ENCODE measurements at places on chromosomes 3 and 15. TPM values are rescaled to one million over a fixed set of nuclear protein-coding genes. Genes with fewer than 3 reads are reported as not detected.

- no peak overlapping the region for H3K4me3 ChIP-seq
- DNase-seq = no peak
- H3K27ac ChIP-seq = no peak overlapping the region
- H3K36me3 ChIP-seq = no peaks in the 10 kb centered on the region
- no peaks in the 10 kb centered on the region for H3K4me1 ChIP-seq
These were observed 30.4 kb downstream of the ZNF609 start for GRCh38 chr15:64490598-64491259.

DNA sequence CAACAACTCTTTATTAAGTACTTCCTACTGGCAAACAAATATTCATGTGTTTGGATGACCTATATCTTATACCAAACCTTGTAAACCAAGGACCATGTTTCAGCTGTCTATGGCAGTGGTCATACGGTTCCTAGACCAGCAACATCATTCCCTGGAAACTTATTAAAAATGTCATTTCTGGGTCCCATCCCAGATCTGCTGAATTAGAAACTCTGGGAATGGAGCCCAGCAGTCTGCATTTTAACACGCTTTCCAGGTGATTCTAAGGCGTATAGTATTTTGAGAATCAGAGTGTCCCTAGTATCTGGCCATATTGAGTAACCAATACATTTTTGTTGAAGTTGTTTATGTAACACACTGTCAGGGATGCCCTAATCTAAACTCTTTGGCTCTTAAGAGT, 363.4 kb upstream of the LRRC3B start:
- no peaks in the 10 kb centered on the region for H3K27me3 ChIP-seq
- H3K27ac ChIP-seq = no peak overlapping the region
- H3K36me3 ChIP-seq = no peaks in the 10 kb centered on the region
- DNase-seq = no peak
- peaks cover 6% of the 10 kb centered on the region for H3K4me1 ChIP-seq

The APBA2 gene
- total RNA-seq = 0.72 TPM

The VWA5B2 gene
- total RNA-seq = not detected

- DNase-seq = no peak
- H3K4me3 ChIP-seq = no peak overlapping the region
- no peaks in the 10 kb centered on the region for H3K27me3 ChIP-seq
- H3K36me3 ChIP-seq = no peaks in the 10 kb centered on the region
- no peaks in the 10 kb centered on the region for H3K4me1 ChIP-seq
These were observed 135.5 kb downstream of the CNTN6 start for GRCh38 chr3:1228289-1228688.

DNA sequence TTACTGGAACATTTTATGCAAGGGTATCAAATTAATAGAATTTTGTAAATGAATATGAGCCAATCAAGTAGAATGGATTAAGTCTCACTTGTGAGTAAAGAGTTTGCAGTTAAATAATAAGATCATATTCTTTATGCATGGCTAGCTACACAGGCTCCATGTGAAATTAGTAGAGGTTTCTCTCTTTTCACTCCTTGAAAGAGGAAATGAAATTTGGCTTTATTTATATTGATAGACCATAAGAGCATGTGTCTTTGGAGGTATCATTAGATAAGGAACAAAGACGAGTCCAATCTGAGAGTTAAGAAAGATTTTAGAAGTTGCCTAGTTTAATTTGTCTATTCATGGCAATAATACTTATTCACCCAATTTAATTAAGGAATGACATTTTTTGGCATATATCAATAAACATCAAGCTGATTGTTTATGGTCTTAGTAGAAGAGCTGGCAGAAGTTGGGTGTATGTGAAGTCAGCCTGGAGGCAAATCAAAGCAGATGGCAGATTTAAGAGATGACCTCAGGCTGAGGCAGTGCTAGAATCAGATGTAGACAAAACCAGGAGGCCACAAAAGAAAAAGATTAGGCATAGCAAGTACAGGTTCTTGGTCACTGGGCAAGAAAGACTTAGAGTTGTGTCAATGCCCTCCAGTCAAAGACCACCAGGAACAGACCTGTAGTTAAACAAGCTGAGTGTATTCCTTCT, 406.5 kb upstream of the ARHGEF26 start:
- H3K4me1 ChIP-seq = no peaks in the 10 kb centered on the region
- H3K27ac ChIP-seq = no peak overlapping the region
- H3K4me3 ChIP-seq = no peak overlapping the region
- no peak for DNase-seq
- no peaks in the 10 kb centered on the region for H3K27me3 ChIP-seq

GRCh38 chr3:3109407-3110298, 521 bp downstream of the IL5RA start:
- no peak for DNase-seq
- H3K27ac ChIP-seq = no peak overlapping the region
- no peaks in the 10 kb centered on the region for H3K4me1 ChIP-seq
- peak overlapping the region; percentile 5 for H3K4me3 ChIP-seq
- no peaks in the 10 kb centered on the region for H3K36me3 ChIP-seq

GRCh38 chr3:181782306-181782954, 70.7 kb downstream of the SOX2 start:
- no peaks in the 10 kb centered on the region for H3K36me3 ChIP-seq
- H3K27ac ChIP-seq = no peak overlapping the region
- no peak overlapping the region for H3K4me3 ChIP-seq
- no peak for DNase-seq
- H3K27me3 ChIP-seq = no peaks in the 10 kb centered on the region
- no peaks in the 10 kb centered on the region for H3K4me1 ChIP-seq

The DISP2 gene
- 0.79 TPM for total RNA-seq

- no peak overlapping the region for H3K27ac ChIP-seq
- no peaks in the 10 kb centered on the region for H3K4me1 ChIP-seq
- DNase-seq = no peak
- no peak overlapping the region for H3K4me3 ChIP-seq
These were observed 303.9 kb downstream of the AGBL1 start for GRCh38 chr15:86383611-86384010.

GRCh38 chr15:74322558-74323180, 44.8 kb downstream of the CYP11A1 start:
- DNase-seq = peak; percentile 71
- no peak overlapping the region for H3K4me3 ChIP-seq
- H3K36me3 ChIP-seq = no peaks in the 10 kb centered on the region
- H3K27ac ChIP-seq = no peak overlapping the region

The PEX5L gene
- not detected for total RNA-seq

The ZNF710 gene
- total RNA-seq = 5.2 TPM

DNA sequence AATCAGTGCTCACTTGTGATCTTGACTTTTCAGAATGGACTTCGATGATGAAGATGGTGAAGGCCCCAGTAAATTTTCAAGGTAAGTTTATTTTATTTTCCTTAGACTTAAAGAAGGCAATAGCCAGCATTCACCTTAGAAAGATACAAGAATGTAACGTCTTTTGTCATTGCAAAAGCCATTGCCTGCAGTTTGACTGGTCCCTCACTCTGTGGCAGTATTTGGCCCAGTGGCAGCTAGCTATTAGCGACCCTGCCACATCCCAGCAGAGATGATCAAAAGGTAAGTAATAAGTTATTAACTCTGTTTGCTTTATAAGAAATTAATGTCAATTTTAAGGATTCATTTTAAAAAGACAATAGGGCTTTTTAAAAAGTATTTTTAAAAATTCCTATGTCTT, 53.7 kb downstream of the ARNT2 start:
- H3K4me1 ChIP-seq = no peaks in the 10 kb centered on the region
- no peak for DNase-seq
- H3K27ac ChIP-seq = no peak overlapping the region
- no peak overlapping the region for H3K4me3 ChIP-seq
- no peaks in the 10 kb centered on the region for H3K27me3 ChIP-seq

The MRAS gene
- 243 TPM for total RNA-seq

DNA sequence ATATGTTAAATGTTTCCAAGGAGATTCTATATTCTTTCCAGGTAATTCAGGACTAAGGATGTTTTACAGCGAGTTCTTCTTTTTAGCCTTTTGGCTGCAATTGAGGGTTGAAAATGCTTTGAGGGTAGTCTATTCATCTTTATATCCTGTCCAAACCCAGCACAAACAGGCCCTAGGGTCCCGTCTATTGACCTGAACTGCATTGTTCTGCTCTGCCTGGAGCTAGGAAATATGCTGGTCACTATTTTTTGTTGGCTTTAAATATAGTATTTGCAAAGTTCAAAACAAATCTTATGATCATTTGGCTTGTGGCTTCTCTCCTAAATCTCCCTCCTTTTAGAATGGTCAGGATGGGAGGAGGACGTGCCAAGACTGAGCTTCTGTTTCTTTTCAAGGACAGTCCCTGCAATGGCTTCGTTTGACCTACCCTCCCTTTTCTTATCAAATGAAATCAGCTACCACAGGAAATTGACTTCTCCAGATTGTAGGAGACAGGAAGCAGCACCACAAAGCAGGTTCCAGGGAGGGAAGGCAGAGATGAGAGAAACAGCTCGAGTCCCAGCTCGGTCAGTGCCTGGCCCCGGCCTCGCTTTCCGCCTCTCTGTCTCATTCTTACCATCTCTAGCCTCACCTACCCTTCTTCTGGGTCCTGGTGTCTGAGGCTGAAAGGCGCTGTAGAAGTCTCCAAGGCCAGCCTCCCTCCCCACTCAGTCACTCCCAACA, 27.6 kb upstream of the NRROS start:
- no peaks in the 10 kb centered on the region for H3K27me3 ChIP-seq
- H3K36me3 ChIP-seq = no peaks in the 10 kb centered on the region
- H3K4me3 ChIP-seq = no peak overlapping the region
- DNase-seq = peak; percentile 28

The ASB14 gene
- total RNA-seq = 8.1 TPM

The MINDY4B gene
- not detected for total RNA-seq

DNA sequence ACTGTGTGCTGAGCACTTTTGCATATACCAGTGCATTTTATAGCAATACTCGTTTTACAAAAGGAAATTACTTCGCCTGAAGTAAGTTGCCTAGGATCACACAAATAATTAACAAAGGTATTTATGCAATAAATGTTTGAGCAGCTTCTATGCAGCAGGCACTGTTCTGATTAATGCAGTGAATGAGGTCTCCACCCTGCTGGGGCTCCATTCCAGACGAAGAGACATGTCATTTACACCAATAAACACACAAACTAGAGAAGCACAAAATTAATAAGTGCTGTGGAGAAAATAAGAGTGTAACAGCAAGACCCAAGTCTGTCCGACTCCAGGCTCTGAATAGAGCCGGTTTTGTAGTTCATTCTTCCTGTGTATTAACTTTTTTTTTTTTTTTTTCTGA, 17.5 kb downstream of the NOX5 start:
- H3K4me3 ChIP-seq = no peak overlapping the region
- no peak overlapping the region for H3K27ac ChIP-seq
- H3K4me1 ChIP-seq = no peaks in the 10 kb centered on the region
- no peaks in the 10 kb centered on the region for H3K36me3 ChIP-seq
- no peak for DNase-seq
- no peaks in the 10 kb centered on the region for H3K27me3 ChIP-seq

- H3K4me1 ChIP-seq = no peaks in the 10 kb centered on the region
- H3K36me3 ChIP-seq = no peaks in the 10 kb centered on the region
These were observed 183.2 kb downstream of the OXSM start for GRCh38 chr3:25973122-25973521.

The CPN2 gene
- total RNA-seq = 1.5 TPM

The PTH1R gene
- 1.9 TPM for total RNA-seq

The AHSG gene
- not detected for total RNA-seq

DNA sequence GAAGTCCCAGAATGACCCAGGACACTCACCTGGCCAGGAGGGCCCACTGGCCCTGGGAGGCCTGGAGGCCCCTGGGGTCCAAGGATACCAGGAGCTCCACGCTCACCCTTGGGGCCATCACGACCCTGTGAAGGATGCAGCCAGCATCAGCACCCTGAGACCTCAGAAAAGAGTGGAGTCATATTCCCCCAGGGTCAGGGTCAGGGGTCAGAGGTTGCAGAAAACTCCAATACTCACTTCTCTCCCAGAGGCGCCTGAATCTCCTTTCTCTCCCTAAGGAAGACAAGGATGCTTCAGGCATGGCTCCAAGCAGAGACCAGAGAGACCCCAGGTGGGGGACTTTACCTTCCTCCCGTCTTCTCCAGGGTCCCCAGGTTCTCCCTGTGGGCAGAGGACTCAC, 13.1 kb upstream of the UCN2 start:
- no peak for DNase-seq
- no peaks in the 10 kb centered on the region for H3K4me1 ChIP-seq
- no peaks in the 10 kb centered on the region for H3K27me3 ChIP-seq
- H3K4me3 ChIP-seq = no peak overlapping the region
- no peak overlapping the region for H3K27ac ChIP-seq
- peaks cover 13% of the 10 kb centered on the region for H3K36me3 ChIP-seq

GRCh38 chr15:75354454-75354853, 7.6 kb downstream of the NEIL1 start:
- H3K4me3 ChIP-seq = no peak overlapping the region
- no peak overlapping the region for H3K27ac ChIP-seq
- DNase-seq = no peak

- no peak overlapping the region for H3K27ac ChIP-seq
- DNase-seq = no peak
- no peak overlapping the region for H3K4me3 ChIP-seq
- no peaks in the 10 kb centered on the region for H3K4me1 ChIP-seq
- no peaks in the 10 kb centered on the region for H3K36me3 ChIP-seq
These were observed 61.2 kb downstream of the LYSMD4 start for GRCh38 chr15:99671926-99672635.

DNA sequence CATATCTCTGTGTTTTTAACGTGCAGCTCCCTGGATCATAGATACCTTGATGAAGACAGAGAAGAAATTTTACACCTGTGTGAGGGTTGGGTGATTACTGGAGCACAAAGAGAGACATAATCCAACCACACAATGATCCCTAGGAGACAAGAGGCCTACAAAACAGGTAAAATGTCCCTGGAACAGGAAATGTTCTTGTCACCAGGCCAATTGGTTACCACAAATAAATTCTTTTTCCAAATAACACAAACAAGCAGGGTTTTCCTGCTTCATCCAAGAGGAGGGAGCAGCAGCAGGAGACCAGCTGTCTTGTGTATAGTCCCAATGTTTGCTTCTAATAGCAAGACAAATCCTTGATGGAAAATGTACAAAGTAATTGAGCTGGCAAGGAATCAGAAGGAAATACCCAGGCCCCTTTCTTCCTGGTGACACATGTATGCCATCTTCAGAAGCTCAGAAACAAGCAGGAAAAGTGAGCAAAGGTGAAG, 1.4 kb downstream of the MGLL start:
- H3K4me1 ChIP-seq = peaks cover 62% of the 10 kb centered on the region
- peak overlapping the region; percentile 83 for H3K4me3 ChIP-seq
- no peak for DNase-seq
- peak overlapping the region; percentile 83 for H3K27ac ChIP-seq
- H3K36me3 ChIP-seq = peaks cover 4% of the 10 kb centered on the region

DNA sequence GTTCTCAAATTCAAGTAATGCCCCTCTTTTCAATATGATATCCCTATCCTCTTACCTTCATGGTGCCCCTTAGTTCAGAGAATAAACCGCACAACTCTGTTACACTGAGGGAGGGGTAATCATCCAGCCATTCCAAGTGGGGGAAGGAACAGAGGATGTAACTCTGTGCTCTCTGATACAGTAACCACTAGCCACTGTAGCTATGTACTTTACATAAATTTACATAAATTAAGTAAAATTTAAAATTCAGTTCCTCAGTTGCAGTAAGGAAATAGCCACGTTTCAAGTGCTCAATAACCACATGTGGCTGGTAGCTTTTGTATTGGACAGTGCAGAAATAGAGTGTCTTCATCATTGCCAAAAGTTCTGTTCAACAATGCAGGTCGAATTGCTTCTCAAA, 90.8 kb downstream of the ANXA2 start:
- no peak for DNase-seq
- no peaks in the 10 kb centered on the region for H3K4me1 ChIP-seq
- peaks cover 9% of the 10 kb centered on the region for H3K27me3 ChIP-seq
- H3K4me3 ChIP-seq = no peak overlapping the region
- H3K27ac ChIP-seq = no peak overlapping the region

The COL6A5 gene
- not detected for total RNA-seq

The SEMA3F gene
- 13.1 TPM for total RNA-seq

The NDUFB5 gene
- total RNA-seq = 386 TPM
